ENCODE measurements at places on chromosomes 1 and 21.

- DNase-seq = no peak
These were observed 51.1 kb downstream of the CD247 start for GRCh38 chr1:167467126-167467710.

- no peak for DNase-seq
These were observed 142.3 kb downstream of the MIS18A start for GRCh38 chr21:32136546-32136945.

- no peak for DNase-seq
These were observed 12.4 kb downstream of the NEXN start for GRCh38 chr1:77900687-77901293.

DNA sequence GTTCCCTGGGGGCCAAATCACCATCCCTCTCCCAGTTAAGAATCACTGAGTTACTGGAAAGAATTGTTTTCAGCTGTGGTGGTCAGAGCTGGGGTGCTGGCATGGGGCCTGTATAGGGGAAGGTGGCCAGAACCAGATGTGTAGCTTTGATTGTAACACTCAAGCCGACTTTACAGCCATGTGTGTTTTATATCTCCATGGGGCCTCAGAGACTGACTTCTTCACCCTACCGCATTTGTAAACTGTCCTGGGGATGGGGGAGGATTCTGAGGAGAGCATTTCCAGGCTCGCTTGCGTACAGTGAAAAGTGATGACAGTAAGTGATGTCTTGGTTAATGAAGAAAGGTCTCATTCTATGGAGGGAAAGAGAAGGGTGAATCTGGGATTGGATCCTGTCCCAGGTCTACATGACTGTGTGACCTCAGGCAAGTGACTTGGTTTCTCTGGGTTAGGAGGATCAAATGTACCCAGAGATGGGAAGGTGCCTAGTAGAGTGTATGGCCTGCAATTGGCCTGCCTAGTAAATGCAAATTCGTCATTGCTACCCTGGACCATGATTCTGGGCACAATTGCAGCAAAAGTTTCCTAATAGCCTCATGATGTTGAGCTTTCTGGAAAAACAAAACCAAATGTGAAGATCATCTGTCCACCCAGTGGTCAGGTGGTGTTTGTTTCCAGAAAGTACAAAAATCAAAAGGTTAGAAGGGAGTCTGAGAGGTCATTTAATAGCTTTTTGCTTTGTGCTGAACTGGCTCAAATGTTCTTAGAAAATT lies 49.7 kb upstream of the RCC2 start:
- no peak for DNase-seq

GRCh38 chr1:241836941-241837340 lies 11.1 kb upstream of the EXO1 start:
- DNase-seq = no peak

GRCh38 chr1:86972262-86972661 lies 57.8 kb downstream of the HS2ST1 start:
- no peak for DNase-seq

GRCh38 chr1:166969074-166969677 lies 6.2 kb downstream of the ILDR2 start:
- no peak for DNase-seq

DNA sequence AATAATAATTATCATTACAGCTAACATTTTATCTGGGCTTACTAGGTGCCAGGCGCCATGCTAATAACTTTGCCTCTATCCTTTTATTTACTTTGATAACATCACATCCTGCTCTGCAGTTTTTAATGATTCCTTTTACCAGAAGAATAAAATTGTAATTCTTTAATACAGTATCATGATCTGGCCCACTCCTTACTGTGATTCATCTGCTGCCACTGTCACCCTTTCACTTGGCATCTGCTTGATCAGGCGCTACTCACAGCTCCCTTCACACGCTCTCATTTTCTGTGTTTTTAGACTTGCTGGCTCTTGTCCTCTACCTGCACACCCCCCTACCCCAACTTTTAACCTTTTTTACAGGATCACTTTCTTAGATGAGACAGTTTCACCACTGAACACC lies 167.5 kb downstream of the NTMT2 start:
- DNase-seq = no peak

GRCh38 chr21:27024301-27024700 lies 57.4 kb upstream of the ADAMTS5 start:
- DNase-seq = no peak

DNA sequence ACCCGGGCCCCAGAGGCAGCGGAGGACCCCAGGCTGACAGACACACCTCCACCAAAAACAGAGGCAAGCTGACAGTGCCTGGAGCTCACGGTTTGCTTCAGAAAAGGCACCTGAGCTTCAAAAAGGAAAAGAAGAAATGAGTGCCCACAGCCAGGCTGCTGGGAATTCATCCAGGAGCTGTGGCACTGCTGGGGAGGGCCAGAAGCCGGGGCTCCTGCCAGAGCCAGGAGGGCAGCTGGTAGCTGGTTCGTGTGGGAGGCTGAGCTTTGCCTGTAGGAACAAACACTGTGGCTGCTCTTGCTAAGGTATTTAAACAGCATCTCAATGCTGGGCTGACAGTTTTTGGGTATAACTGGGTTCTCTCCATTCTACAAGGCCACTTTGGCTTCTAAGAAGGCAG lies 19.5 kb downstream of the KCNJ6 start:
- no peak for DNase-seq

DNA sequence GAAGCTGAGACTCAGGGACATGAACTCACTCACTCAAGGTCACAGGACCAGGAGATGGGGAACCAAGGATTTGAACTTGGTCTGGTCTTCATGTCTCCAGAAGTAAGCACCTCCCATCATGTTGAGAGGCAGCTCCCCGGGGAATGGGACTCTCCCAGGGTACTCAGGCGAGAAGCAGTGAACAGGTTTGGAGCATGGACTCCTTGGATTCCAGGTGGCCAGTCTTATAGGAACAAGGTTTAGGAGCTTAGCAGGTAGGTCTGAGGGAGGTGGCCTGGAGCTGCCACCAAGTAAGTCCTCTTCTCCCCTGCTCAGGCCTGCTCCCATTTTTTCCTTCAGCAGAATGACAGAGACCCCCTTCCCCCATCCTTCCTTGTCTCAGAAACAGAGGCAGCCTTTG lies 14.9 kb upstream of the ARHGEF10L start:
- DNase-seq = no peak

GRCh38 chr1:91653183-91653582 lies 152.5 kb downstream of the CDC7 start:
- no peak for DNase-seq

- no peak for DNase-seq
These were observed 482 bp downstream of the TM2D1 start for GRCh38 chr1:61724506-61724812.

DNA sequence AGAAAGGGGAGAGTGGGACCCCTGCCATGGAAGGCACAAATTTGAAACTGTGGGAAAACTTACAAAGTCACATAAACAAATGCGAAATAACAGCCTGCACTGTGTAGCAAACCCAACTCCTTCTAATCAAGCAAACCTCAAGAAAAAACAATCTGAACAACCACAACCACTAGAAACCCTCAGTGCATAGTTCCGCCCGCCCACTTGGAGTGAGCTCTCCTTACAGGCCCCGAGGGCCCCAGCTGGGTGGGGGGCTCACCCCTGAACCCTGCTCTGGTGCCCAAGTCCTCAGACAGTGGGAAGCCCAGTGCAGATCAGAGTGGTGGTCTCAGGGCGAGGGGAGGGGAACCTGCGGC lies 931 bp upstream of the MXRA8 start:
- no peak for DNase-seq

- no peak for DNase-seq
These were observed 40.4 kb downstream of the UBASH3A start for GRCh38 chr21:42443876-42444744.

GRCh38 chr1:200258447-200259375 lies 151.1 kb downstream of the ZNF281 start:
- DNase-seq = no peak

All from stimulated activated CD8-positive, alpha-beta memory T cell treated with anti-CD3 and anti-CD28 coated beads, Interleukin-4, amount 100 ng/mL, for 24 hours (primary cell).